ENCODE measurements at places on chromosomes 3 and 15.

DNA sequence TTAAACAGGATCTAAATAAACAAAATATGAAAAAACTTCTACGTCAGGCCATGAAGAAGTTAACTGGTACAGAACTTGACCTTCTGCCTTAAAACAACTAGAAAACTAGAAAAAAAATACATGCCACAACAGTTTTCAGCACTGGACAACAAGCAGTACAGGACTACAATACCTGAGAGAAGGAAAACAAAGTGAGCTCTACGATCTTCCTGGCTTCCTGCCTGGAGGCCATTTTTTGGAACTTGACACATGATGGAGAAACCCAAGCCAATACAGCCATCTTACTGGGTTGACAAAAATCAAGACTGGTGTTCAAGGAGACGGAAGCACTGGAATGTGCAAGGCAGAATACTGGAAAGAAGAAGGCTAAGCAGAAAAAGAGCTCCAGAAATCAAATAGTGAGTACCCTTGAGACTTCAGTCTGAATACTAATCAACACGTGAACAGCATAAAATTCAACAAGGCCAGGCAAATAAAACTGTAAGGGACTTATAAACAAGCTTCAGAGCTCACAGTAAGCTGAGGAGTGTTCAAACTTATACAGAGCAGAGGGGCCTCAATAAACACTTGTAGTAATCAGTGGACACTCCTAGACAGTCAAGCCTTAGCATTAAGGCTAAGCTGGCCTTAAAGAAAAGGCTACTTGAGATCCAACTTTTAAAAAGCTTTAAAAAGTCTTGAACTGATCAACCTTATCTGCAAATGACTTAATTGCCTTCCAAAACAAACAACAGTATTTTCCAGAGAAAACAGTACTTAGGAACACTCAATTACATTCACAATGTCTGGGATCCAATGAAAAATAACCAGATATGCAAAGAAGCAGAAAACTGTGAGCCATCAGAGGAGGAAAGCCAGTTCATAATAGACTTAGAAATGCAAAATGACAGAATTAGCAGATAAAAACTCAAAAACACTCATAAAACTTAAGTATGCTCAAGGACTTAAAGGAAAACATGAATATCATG lies 63.2 kb downstream of the DLG1 start:
- no peak for DNase-seq

DNA sequence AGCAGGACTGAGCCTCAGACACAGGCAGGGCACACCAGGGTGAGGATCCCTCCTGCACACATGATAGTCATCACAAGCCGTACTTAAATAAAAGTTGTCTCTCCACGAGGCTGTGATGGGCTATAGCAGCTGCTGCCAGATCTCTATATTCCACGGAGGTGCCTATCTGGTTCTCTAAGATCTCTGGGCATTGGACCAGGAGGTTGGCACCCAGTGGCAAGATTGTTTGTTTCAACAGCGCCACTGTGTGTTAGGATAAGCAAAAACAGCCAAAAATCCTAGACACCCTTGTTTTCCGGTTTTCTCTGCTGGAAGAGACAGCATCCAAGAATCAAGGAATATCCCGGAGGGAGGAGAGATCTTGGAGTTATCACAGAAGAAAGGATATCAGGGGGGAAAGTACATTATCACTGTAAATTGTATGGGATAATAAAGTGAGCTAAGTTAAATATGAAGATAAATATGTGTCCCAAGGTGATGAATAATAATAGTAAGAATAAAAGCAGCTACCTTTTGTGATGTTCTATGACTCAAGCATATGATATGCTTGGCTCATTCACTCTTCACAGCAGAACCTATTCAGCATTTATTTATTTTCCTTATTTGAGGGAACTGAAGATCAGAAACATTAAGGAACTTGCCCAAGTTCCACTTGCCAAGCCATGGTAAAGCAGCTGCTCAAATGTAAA lies 90.6 kb upstream of the AKAP13 start:
- peak; percentile 34 for DNase-seq

GRCh38 chr3:102722317-102722716 lies 287.5 kb downstream of the ZPLD1 start:
- no peak for DNase-seq

GRCh38 chr15:98628216-98628615 lies 20.1 kb upstream of the IGF1R start:
- no peak for DNase-seq

GRCh38 chr15:64928626-64929220 lies 17.0 kb downstream of the ANKDD1A start:
- no peak for DNase-seq

DNA sequence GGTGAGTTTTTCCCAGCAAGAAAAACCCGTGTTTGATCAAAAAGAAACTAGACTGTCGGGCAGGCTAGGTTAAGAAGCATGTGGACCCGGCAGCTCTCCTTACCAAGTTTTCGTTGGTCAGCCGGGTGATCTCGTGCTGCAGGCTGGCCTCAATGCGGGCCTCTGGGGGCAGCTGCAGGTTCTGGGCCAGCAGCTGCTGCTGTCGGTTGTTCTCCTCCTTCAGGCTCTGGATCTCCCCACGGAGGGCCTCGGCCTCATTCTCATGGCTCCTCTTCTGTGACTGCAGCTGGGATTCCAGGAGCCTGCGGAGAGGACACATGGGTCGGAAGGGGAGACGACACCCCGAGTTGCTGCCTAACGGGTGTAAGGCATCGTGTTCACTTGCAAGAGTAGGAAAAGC lies 44.5 kb upstream of the MYO5C start:
- no peak for DNase-seq

- no peak for DNase-seq
Measured at GRCh38 chr3:139757448-139758030, 79.8 kb upstream of the NMNAT3 start.

Measured in Daoy (cell line).